ENCODE measurements at places on chromosomes 6 and 20.

- peak; percentile 71 for DNase-seq
Measured at GRCh38 chr20:45833030-45833882, at the start of gene SNX21. SNX21 (plus strand) TSS chr20:45833799; CDS start chr20:45833920, 121 bp downstream.

DNA sequence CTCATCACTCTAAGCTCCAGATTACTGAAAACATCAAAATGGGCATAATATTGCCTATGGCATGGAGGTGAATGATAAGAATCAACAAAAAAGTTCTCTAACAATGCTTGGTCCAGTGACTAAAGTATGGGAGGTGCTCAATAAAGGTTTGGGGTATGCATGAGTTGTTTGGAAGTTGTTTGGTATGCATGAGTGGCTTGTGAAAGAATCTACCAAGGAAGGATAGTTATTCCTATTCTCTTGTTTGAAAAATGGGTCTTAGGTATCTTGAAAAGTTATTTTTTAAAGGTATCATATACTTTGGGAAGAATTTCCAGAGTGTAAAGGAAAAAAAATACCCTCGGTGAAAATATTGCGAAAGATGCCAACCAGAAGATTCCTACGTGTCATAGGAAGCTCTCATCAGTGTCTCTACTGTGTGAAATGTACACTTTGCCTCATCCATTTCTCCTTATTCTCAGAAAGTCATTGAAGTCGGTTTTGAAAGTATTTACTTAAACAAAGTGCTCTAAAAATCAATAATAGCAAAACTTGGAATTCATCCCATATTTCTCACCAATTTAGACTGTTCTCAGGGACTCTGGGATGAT is 449.8 kb downstream of the ADGRB3 start:
- no peak for DNase-seq

DNA sequence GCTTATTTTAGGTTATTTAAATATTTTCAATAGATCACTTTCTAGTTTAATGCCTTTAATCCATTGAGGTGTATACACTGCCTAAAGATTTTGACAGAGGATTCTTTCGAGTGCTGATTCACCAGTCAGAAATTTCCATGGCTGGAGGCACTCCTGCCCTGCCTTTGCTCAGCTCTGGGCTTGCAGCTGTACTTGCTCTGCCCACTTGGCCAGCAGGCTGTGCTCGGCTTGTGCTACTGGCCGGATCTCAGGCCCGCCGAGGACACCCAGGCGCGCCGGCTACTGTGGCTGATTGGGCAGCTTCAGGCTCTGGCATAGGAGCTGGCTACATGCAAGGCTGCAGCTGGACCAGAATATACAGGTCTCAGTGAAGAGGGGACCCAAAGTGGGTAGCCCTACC is 675.1 kb upstream of the MMS22L start:
- DNase-seq = peak; percentile 87

DNA sequence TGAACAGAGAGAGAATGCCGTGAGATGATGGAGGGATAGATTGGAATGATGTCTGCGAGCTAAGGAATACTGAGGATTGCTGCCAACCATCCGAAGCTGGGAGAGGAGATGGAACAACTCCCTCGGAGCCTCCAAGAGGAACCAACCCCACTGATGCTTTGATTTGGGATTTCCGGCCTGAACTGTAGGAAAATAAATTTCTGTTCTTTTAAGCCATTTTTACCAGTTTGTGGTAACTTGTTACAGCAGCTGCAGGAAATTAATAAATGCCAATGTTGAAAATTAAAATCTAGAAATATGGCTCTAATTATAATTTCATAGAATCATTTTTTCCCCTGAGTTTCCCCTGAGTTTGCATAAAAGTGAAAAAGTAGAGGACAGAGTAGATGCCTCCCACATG is 14.1 kb downstream of the LRRN4 start:
- no peak for DNase-seq

GRCh38 chr6:51854347-51854746 is 233.1 kb downstream of the PKHD1 start:
- no peak for DNase-seq

DNA sequence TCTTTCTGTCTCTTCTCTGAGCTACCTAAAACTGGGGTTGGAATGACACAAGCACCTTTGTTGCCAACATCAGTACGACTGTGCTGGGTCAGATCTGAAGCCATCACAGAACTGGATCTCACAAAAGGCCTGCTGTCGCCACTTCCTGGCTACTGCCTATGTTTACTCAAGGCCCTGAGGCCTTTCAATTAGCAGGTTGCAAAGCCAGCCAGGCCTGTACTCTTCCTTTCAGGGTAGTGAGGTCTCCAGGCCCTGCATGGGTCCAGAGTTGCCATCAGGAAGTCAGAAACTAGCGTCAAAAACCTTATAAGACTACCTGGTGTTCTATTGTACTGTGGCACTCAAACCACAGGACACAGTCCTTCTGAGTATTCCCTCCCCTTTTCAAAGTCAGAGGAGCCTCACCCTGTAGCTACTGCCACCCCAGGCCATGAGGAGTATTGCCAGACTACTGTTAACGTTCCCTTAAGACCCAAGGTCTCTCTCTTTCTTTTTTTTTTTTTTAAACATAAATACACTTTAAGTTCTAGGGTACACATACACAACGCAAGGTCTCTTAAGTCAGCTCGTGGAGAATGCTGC is 937.4 kb upstream of the GJE1 start:
- DNase-seq = no peak

- peak; percentile 81 for DNase-seq
Measured at GRCh38 chr6:45438849-45439406, 61.2 kb upstream of the SUPT3H start.

DNA sequence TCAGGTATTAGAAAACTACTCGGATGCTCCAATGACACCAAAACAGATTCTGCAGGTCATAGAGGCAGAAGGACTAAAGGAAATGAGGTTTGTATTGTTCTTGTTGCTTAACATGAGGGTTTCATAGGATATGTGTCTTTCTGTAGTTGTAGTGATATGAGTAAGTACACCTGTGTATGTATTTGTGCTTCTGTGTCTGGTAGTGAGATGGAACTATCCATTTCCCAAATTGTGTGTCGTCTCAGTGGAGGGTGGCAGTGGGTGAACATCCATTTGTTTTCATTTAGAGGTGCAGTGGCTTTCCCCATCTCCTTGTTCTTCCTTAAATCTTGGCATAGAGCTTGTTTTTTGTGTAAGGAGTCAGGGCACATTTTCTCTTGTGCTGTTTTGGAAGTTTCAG is 8.2 kb downstream of the ASXL1 start:
- DNase-seq = no peak

GRCh38 chr6:144361016-144361415 is 75.9 kb downstream of the UTRN start:
- no peak for DNase-seq

DNA sequence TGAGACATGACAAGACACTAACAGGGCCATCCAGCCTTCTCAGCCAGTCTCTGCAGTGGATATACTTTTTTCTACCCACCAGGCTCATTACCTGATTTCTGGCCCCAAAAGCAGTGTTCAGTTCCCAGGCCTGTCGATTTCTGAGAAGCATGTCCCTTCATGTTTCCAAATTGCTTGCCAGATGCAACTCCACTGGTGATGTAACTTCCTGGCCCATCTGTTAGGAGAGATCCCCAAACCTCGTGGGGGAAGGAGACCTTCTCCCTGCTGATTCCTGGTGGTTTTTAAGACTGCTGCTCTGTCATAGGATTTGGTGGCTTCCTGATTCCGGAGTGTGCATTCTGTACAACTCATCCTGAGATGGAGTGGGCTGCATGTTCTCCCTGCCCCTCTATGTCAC is 31.6 kb upstream of the MRPS10 start:
- DNase-seq = peak; percentile 64

GRCh38 chr20:40434122-40434521 is 254.9 kb downstream of the MAFB start:
- no peak for DNase-seq
